GOT3 (cell line): ENCODE measurements at places on chromosomes 6 and 20.

DNA sequence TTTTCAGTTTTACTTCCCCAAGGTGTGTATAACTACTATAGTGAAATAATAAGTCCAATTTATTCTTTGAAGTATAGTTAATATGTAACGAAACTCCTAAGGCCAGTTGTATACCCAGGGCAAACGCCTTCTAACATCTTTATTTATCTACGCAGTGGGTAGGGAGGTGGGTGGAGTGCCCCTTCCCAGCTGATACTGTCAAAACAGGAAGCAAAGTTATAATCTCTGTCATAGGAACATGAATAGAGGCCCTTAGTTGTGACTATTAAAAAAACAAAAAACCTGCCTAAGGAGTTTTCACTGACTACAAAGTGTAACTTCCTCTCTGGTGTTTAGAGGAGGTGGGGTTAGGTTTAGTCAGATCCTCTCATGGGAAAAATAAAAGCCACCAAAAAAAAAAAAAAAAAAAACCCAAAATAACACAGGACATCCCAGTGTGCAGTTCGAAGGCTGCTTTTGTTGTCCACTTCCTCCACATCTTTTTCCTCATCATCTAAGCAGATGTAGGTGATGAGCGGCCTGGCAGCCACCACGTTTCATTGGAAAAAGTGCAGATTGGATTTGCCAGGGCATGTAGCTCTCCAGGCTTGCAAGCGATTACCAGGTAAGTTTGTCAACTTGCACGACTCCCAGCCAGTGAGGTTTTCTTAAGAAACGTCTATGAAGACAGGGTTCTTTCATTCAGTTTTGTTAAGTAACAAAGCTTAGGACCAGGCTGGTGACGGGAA lies 58.7 kb downstream of the UTRN start:
- no peak for DNase-seq

DNA sequence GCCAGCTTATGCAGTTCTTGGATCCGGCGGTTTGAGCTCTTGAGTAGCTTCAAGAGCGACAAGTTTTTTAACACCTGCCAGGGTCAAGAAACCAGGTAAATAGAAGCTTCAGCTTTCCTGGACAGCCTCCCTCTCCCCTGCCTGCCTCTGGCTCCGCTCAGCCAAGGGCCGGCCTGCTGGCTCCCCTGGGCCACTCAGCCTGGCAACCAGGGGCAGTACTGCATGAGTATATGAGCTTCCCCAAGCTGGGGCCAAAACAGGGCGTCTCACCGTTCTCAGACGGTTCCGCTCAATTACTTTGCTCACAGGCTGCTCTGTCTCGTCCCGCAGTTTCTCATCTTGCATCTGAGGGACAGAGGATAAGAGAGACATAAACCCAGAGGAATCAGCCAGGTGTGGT lies 856 bp downstream of the TP53TG5 start:
- no peak for DNase-seq

GRCh38 chr6:73768558-73768957 lies 72.6 kb downstream of the CD109 start:
- DNase-seq, result no peak

DNA sequence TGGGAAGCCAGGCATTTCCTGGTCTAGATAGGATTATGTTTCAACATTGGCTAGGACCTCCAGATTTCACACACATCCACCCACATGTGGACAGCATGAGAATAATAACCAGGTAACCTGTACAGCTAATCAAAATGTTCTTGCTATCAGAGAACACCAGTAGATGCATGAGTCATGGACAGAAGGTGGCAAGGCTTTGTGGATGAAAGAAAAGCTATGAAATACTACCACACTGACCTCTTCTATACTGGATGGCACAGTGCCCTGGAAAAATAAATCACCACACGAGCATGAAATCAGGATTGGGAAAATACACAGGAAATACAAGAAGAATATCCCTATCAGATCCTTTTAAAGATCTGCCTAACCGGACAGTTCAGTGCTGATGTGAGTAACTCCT lies 113.0 kb downstream of the GMDS start:
- DNase-seq, result no peak

- DNase-seq, result no peak
Measured at GRCh38 chr6:38323216-38323615, 316.5 kb downstream of the BTBD9 start.

DNA sequence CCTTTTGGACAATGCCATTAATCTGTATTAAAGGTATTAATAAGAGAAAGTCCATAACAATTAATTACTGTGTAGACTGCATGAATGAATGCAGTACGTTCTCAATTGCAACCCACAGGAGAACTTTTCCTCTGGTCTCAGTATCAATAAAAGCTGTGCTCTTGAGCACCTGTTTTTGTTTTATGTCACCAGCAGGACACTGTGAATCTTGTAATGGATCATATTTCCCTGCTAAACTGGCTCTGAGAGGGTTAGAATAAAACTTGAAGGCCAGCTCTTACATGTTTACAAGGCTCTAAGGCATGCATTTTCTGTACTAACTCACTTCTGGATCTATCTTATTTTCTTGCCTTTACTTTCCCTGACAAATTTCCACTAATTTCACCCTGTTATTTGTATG lies 214.3 kb upstream of the PLN start:
- DNase-seq, result no peak

DNA sequence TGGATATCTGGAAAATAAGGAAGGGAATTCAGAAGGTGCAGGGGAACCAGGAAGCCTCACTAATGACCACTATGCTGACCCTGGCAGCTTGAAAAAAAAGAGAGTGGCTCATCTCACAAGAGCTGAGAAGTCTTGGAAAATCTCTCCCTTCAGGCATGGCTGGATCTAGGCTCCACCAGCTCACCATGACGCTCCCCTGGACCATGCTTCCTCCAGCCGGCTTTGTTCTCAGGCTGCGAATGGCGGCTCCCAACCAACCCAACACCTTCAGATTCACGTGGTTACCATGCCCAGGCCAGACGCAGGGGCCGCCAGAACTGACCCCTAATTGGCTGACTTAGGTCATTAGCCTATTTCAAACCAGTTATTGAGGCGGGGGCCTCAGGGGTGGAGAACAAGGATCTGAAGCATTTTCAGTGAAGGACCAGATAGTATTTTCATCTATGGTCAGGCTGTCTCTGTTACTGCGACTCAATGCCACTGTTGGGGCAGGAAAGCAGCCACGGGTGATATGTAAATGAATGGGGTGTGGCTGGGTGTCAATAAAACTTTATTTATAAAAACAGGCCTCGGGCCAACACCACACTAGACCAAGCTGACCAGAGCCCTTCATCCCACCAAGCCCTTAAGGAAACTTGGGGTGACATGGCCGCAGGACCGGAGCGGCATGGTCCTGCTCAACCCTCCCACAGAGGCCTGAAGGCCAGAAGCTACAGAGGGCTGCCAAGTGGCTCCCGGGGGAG lies 159.7 kb downstream of the TAF4 start:
- no peak for DNase-seq

DNA sequence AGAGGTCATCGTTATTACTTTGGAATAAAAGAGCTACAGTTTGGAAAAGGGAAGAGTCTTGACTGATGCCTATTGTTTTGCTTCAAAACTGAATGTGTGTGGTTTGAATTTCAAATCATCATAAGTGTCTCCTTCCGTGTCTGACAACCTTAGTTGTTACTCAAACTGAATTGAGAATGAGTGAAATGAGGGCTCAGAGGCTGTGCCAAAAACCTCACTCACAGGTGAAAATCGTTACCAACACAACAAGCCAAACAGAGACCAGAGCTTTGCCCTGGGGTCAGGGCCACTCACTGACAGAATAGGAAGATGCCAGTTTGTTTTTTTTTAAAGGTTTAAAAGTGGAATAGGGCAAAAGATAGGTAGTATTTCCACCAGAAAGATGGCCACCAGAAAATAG lies 15.2 kb upstream of the SIRT5 start:
- no peak for DNase-seq

- no peak for DNase-seq
Measured at GRCh38 chr6:159540883-159541282, 152.2 kb downstream of the SOD2 start.

- DNase-seq, result no peak
Measured at GRCh38 chr20:32474717-32474966, 110.5 kb downstream of the NOL4L start.

GRCh38 chr6:158002249-158002950 lies 20.7 kb downstream of the SYNJ2 start:
- no peak for DNase-seq

GRCh38 chr20:49457444-49457843 lies 25.0 kb downstream of the KCNB1 start:
- DNase-seq, result no peak

- no peak for DNase-seq
Measured at GRCh38 chr6:163943607-163944385, 529.3 kb downstream of the QKI start.

GRCh38 chr6:140979642-140980091 lies 1153.1 kb upstream of the GJE1 start:
- DNase-seq, result peak; percentile 1

DNA sequence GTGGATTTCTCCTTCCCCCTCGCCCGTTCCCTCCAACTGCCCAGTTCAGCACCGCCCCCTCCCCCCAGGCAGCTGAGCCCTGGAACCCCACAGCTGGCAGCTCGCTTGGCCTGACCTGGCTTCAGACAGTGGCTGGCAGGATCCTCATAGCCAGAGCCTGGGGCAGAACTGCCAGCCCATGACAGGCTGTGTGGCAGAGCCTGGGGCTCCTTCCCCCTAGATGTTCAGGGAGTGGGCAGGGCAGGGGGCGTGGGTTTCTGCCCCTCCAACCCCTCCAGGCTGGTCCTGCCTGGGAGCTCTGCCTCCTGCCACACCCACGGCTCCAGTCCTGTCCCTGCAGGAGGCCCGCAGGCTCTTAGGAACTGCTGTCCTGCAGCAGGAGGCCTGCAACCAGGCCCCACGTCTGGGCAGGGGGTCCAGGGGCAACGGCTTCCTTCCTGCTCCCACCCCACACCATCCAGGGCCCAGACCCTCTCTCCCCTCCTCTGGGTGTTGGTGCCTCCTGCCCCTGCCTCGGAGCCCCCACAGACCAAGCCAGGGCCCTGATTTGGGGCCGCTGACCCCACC lies 9.6 kb upstream of the KCNQ2 start:
- no peak for DNase-seq

GRCh38 chr6:159204605-159205004 lies 35.4 kb downstream of the FNDC1 start:
- no peak for DNase-seq

DNA sequence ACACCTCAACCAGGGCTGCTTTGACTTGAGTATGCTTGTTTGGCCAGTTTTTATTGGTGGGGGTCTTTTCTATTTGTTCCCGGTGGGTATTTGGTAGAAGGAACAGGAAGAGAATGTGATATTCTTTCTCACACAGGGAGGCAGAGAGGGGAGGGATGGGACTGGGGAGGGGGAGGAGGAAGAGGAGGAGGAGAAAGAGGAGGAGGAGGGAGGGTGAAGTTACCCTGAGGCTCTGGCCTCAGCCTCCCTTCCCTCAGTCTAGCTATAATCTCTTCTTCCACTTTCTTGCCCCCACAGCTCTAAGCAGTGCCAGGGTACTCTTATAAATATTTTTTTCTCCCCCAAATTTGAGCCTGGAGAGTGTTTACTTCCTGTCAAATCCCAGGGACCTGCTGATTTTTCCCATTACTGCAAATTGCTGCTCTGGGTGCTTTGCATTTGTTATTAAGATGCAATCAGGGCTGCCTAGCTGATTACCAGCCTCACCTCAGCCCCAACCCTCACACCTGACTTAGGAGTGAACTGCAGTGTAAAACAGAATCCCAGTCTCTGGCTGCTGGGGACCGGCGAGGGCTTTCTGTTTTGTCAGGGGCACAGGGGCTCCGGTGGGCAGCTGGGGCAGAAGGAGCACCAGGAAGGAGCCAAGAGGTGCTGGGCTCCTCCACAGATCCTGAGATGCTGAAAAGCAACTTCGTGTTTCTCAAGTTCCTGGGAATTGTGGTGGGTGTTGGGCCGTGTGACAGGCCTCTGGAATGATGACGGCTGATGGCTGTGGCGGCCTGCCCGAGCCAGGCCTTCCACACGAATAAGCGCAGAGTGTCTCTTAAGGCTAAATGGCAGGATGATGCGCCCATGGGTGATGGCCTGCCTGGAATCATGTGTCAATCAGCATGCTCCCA lies 141.4 kb downstream of the CD83 start:
- DNase-seq, result no peak

GRCh38 chr20:14716351-14716801 lies 379.0 kb upstream of the FLRT3 start:
- DNase-seq, result no peak

DNA sequence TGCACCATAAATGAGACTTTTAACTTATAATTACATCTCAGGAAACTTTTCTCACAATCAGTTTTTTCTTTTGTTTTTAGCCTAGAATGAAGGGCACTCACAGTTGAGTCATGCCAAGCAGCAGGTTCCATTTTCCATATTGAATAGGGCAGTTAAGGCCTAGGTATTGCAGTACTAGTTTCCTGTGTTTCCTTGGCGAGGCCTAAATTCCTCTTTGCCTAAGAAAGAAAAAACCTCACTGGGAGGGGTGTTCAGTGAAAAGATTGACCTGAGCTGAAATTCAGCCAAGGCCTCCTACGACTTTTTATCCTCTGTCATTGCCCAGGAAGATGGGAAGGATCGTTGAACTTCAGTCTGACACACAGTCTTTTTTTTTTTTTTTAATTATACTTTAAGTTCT lies 85.5 kb downstream of the IMPG1 start:
- no peak for DNase-seq

- DNase-seq, result no peak
Measured at GRCh38 chr6:43921039-43921438, 151.0 kb downstream of the VEGFA start.

- no peak for DNase-seq
Measured at GRCh38 chr6:153553627-153554026, 422.5 kb upstream of the RGS17 start.

DNA sequence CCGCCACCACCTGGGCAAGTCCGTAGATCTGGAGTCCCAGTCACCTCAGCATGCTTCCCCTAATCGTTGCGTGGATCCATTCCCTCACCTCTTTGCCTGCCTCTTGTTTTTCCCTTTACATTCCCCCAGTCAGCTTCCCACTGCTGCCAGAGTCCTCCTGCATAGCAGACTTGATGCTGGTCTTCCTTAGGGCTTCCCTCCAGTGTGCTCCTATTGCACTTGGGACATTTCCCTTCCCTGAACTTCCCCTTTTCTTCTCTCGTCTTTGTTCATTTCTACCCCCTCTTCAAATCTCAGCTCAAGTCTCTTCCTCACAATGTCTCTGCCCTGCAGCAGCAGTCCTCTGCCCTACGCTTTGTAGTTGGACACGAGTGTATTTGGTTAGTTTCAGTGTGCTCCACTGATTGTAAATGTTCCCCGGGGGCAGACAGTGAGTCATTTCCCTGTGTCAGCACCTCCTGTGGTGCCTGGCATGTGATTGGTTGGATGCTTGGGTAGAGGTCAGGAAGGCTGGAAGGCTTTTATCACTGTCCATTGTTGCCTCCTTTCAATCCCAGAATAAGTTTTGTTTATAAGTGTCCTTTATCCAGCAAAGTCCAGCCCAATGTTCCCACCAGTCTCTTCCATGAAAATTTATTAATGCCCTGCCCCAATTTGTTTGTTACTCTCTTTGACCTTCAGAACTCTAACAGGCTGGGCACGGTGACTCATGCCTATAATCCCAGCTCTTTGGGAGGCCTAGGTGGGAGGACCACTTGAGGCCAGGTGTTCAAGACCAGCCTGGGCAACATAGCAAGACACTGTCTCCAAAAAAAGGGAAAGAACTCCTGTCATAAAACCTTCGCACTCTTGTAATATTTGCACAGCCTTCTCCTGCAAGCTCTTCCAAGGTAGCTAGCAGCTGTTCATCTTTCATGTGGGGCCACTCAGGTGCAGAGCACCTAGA lies 38.3 kb downstream of the FAM120B start:
- no peak for DNase-seq
